ENCODE measurements at places on chromosomes 11 and 22.

DNA sequence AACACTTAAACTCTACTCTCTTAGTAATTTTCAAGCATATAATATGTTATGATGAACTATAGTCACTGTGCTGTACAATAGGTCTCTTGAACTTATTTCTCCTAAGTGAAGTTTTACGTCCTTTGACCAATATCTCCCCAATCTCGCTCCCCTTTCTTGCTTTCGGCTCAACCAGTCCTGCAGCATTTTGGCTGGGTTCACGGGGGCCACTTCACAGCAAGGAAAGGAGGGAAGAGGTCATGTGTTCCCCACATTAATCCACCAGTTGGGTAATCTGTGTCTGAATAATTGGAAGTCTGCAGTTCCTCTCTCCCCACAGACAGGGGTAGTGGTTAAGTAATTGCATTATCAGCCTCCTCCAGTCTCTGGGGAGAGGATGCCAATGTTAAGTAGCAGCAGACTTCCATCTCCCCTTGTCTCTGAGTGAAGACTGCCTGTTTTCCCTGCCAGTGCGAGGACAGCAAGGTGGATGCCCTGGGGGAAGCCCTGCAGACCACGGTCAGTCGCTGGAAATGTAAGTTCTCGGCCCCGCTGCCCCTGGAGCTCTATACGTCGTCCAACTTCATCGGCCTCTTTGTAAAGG, 59.2 kb upstream of the CRTAM start:
- peak; percentile 59 for DNase-seq

DNA sequence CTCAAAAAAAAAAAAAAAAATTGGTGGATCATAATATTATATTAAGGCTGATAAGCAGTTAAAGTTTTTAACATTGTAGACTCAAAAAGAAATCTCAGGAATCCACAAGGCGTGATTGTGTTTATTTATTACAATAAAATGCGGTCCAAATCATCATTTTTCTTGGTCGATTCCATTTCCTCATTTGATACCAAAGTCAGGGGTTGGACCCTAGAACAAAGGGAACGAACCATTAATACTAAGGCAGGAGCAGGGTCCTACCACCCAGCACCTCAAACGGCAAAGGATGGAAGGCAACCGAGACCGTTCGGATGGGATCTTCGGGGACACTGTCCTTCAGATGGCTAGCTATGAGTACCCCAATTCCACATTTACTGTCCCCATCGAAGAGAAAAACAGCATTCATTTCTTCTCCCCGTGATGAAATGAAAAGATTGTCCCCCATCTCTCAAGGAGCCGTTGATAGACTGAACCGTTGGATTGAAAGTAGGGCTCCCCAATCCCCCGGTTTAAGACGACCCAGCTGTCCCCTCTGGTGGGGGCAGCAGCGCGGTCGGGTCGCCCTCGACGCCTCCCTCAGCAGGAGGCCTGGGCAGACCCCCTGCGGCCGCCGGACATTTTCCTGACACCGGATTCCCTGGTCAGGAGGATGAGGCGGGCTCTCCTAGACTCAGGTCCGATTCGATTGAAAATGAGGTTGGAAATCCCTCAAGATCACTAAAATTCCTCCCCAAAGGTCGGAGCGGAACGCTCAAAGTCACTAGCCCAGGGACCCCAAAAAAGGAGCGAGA, 607 bp downstream of the DMC1 start:
- no peak for DNase-seq

DNA sequence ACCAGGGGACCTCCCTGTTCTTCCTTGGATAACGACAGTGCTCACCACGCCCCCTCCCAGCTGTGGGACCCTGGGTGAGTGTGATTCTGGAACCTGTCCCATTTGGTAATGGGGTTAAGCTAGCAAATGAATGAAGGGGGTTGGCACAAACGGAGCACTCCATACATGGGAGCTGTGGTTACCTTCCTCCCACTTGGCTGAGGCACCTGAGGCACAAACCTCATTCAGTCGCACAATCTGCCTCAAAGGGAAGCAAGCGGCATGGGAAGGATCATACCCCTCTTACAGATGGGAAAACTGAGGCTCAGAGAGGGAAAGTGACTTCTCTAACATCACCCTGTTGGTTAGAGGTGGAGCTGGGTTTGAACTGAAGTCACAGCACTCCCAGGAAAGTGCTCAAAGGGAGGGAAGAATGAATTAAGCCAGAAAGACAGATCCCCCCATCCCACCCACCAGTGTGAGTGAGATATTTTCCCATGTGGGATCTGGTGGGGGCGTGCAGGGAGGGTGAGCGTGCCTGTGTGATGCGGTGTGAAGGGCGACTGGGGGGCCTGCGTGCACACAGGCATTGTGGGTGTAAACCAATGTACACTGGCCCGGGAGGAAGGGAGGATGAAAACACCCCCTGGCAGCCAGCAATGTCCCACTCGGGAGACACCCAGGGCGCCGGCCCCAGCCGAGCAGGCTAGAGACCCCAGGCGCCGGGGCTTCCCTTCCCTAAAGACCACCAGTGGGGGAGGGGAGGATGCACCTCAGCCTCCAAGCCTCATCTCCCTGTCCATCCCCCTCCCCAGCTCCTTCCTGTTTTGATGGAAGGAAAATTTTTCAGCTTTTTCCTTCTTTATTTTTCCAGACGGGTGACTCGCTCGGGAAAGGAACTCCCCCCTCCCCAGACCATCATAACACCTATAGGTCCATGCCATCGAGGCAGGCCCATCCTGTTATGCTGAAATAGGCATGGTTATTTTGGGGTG, 8.0 kb upstream of the PDGFB start:
- DNase-seq = no peak

DNA sequence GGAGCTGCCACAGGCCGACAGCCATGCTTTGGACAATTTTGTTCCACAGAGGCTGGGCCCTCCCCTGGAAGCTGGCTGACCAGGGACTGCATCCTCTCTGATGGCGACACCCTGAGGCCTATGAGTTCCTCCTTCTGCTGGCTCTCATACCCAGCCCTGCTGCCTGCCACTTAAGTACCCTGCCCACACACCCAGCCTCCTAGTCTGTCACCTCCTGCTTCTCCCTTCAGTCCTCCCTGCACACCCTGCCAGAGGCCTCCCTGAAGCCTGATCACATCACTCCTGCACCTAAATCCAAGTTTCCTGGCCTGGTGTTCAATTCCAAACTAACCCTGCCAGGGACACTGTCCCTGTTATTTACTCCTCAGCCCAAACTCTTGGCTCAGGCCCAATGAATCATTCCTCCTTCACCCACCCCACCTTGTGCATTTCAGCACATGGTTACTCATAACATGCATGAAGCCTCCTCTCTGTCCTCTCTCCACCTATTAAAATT, 136.7 kb upstream of the NECTIN1 start:
- DNase-seq = peak; percentile 32

- no peak for DNase-seq
Measured at GRCh38 chr11:132911186-132911585, 621.1 kb downstream of the OPCML start.

DNA sequence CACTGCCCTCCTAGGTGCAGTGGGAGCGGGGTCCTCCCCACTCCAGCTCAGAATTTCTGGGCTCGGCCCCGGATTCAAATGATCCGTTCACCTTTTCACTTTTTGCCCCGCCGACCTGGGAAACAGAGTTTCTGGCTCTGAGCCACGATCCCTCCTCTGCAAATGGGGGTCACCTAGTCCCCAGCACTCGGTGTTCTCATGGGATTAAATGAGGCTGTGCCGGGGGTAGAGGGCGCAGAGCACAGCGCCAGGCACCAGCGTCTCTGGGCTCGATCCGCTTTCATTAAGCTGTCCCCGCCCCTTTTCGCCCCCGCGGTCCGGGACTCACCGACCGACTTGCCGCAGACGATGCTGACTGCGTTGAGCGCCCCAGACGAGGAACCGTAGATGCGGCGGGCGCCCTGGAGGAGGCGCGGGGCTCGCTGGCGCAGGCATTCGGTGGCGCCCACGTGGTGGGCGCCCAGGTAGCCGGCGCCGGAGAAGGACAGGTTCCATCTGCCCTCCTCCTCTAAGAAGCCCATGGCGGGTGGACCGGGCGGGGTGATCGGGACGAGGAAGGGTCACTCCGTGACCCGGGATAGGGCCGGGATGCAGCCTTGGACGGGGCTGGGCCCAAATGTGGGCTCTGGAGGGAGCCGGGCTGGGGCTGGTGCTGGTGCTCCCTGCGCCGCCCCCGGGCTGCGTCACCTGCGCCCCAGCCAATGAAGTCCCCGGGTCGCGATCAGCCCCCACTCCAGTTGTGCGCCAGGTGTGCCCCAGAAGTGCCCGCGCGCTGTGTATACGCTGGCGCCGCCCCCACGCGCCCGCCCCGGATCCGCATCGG, at the start of gene PNPLA5:
PNPLA5 (minus strand) TSS at position 654 of the 823 bp plus-strand sequence; CDS start at position 521, 133 bp downstream.
- DNase-seq = peak; percentile 55

DNA sequence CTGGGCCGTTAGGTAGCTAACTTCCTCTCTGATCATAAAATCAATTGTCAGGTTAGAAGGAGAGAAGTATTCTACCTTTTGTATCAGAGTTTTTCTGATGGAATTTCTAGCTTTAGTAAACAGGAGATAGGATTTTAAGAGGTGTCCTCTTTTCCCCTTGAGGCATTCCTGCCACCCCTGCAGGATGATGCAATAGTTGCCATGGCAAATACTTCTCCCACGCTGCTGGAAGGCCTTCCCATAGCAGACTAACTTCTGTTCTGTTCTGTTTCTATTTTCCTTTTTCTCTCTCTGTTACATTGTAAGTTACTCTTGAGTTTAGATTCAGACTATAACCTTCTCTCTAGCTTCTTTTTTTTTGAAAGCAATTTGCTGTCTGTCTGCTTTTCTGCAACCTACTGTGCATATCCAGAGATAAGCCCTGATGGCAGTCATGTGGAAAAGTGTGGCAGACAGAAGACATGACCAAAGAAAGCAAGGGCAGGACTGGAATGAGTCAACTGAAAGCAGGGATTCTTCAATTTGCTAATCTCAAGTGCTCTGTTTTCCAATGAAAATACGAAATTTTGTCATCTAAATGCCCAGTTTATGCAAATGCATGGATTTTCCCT, 679.1 kb downstream of the DLG2 start:
- no peak for DNase-seq

DNA sequence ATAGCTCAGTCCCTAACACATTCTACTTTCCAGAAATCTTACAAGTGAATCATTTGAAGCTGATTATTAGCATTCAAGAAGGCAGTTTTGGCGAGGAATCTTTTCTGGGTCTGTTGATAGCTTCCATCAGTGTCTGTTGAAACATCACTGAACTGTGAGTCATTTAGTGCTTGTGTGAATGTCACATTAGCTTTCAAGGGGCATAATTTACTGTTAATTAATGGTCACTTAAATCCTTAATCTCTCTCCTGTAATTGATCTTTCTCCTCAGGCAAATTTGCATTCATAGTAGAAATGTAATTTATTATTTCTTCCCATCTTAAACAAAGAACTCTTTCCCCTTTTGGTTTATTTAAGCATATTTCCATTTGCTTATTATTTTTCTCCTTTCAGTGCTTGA, 2.6 kb downstream of the HTR3B start:
- DNase-seq = no peak

DNA sequence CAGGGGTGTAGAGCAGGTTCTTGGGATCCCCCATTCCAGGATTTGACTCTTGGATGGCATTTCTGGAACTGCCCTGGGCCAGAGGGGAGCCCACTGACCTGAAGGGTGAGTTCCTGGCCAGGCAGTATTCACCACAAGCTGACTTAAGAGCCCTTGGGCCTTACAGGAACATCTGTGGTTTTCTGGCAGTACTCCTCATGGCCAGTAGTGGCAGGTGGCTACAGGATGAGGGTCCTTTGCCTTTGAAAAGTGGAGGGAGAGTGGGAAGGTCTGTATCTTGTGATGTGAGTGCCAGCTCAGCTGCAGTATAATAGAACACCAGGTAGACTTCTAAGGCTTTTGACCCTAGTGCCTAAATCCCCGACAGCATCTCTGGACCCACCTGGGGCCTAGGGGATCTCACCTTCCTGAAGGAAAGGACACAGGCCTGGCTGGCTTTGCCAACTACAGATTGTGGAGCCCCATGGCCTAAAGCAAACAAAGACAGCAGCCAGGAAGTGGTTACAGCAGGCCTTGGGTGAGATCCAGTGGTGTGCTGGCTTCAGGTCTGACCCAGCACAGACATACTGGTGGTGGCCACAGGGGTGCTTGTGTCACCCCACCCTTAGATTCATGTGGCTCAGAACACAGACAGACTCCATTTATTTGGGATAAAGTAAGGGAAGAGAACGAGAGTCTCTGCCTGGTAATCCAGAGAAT, 9.0 kb downstream of the OR51S1 start:
- DNase-seq = no peak

- no peak for DNase-seq
Measured at GRCh38 chr11:74806267-74806666, 57.6 kb downstream of the RNF169 start.

GRCh38 chr22:49852898-49853894, at the start of gene ZBED4:
Gene ZBED4 (plus strand): TSS chr22:49853844. CDS start chr22:49883663, 29,819 bp downstream.
- peak; percentile 100 for DNase-seq

DNA sequence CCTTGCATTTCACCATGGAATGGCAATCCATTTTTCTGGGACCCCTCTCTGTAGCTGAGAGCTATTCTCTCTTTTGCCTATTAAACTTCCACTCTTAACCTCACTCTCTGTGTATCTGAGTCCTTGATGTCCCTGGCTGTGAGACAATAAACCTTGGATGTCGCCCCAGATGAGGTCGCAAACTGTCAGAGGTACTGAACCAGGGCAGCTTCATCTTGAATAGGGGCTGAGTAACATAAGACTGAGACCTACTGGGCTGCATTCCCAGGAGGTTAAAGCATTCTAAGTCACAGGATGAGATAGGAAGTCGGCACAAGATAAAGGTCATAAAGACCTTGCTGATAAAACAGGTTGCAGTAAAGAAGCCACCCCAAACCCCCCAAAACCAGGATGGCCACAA, 68.0 kb downstream of the RSF1 start:
- DNase-seq = no peak

GRCh38 chr11:108241330-108242037, 18.6 kb downstream of the ATM start:
- DNase-seq = no peak

DNA sequence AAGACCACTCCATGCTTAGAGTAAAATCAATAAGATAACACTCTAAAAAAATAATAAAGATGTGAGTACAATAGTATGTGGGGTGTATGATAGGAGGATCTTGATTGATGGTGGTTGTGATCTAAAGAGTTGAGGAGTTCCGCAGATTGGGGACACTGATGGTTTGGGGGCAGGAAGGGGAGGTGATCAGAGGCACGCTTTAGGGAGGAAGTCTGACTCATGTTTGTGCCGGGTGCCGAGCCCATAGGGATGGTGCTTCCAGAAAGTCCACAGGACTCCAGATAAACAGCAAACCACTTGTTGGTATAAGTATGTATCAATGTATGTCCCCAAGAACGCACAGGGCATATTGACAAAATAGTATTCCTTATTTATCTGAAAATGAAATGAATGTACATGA, 27.5 kb downstream of the LINC01488 start:
- DNase-seq = peak; percentile 18

DNA sequence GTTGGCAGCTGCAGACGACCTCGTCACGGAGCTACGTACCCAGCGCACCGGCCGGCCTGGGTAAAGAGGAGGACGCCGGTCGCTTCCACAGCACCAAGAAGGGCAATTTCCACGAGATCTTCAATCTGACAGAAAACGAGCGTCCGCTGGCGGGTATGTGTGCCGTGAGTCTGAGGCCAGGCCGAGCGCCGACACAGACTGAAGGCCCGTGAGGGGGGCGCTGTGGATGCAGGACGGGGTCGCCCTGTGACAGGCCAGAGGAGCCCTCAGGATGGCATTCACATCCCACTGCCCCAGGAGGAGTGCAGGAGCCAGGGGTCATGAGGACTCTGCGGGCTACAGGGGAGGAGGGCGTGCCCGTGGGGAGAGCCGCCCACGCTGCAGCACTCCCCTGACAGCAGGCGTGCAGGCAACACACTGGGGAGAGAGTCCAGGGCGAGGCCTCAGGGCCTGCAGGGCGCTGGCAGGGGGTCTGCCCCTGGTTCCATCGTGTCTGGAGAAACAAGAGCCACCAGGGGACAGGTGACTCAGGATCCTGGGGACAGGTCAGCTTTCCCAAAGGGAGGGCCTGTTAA, 53.6 kb downstream of the GRAMD4 start:
- peak; percentile 33 for DNase-seq
